ENCODE measurements at places on chromosomes 1 and 21. TPM values are rescaled to one million over a fixed set of nuclear protein-coding genes. Genes with fewer than 3 reads are reported as not detected.

The ERICH3 gene
- total RNA-seq = not detected

The IFFO2 gene
- total RNA-seq = 131 TPM

The EDARADD gene
- not detected for total RNA-seq

DNA sequence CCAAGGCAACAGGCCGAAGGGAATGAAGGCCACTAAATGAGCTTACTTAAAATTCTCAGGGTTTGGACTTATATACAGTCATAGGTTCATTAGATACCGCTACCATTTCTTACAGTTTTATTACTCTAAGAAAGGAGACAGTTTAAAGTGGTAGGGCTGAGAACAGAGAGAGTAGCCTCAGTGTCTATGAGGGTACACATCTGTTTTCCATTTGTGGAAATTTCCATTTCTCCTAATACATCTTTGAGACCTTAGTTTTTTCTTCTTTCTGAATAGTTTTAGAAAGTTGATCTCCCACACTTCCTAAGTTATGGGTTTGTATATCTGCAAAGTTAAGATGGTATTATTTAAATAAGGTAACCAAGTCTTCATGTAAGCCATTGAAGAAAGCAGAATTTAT is 1279.1 kb downstream of the NCAM2 start:
- H3K4me3 ChIP-seq = no peak overlapping the region
- H3K27ac ChIP-seq = no peak overlapping the region
- no peaks in the 10 kb centered on the region for H3K27me3 ChIP-seq
- H3K36me3 ChIP-seq = no peaks in the 10 kb centered on the region
- no peak for DNase-seq

Measured in ascending aorta (tissue), 2 donors.